ENCODE measurements at places on chromosomes 1 and 21.

GRCh38 chr21:32143241-32143939 is 135.5 kb downstream of the MIS18A start:
- no peak for DNase-seq

DNA sequence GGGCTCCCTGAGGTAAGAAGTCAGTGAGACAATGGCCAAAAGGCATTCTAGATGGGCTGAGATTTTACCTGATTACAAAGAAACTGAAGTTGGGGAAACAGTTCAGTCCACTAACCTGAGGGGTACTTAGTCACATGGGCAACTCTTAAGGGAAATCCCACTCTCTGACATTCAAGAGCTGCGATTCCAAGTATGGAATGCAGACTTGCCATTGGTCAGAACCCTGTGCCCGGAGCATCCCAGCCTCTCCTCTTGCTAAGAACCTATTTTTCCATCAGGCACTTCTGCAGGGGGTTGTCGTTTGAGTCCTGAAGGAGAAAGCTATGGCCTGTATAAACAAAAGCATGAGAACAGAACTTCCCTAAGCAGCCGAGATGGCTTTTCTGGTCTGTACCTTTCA is 434.9 kb upstream of the DAB1 start:
- DNase-seq: no peak

DNA sequence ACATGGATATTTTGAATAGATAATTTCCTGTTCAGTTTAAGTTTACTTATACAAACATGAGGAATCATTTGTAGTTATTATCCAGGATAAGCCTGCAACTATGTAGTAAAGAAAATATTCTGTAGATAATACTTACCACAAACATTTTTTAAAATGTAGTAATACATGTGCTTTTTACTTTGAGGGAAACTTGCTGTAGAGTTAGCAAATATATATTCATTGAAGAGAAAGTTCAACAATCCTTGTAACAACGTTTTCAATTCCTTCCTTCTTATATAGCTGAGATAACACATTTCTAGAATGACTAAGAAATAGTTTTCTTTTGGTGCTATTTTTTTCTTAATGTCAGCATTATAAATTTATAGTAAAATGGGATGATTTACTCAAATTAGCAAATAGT is 664.6 kb upstream of the ADAMTS5 start:
- DNase-seq: no peak

DNA sequence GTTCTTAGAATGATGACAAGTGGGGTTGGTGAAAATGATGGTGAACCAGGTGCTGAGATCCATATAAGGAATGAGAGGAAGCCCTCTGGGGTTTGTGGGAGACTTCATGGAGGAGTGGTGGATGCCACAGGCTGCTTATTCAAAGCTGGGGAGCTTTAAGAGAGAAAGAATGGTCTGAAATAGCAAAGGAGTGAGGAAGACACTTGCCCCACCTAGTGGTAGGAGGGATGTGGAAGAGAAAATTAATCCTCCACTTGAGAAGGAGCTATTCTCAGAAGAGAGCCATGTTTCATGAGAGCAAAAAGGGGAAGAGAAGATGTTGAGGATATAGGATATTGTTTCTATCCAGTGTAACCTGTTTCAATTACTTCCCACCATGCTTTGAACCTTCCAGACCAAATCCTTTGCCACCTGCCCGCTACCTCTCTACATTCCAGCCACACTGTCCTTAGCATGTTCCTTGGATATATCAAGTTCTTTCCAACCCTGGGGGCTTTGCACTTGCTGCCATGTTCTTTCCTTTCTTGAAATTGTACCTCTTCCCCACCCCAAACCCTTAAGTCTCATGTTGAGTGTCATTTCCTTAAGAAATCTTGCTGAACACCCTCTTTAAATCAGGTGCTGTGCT is 19.6 kb upstream of the ZNF648 start:
- DNase-seq: peak; percentile 28

DNA sequence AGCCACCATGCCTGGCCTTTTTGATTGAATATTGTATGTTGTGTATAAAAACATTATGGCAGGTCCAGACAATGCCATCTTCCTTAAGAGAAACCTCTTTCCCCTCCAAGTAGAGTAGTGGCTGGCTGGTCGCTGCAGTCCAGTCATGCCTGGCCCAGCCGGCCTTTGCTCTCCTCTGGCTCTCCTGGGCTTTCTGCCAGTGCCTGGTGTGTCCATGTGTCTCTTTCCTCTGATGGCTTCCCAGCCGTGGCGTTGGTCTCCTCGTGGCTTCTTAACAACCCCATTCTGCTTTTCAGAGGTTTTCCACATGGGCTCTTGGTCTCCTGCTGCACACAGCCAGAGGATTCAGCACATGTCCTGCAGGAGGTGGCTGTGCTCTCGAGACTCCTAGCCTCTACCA is 58.7 kb downstream of the DIP2A start:
- DNase-seq: no peak

DNA sequence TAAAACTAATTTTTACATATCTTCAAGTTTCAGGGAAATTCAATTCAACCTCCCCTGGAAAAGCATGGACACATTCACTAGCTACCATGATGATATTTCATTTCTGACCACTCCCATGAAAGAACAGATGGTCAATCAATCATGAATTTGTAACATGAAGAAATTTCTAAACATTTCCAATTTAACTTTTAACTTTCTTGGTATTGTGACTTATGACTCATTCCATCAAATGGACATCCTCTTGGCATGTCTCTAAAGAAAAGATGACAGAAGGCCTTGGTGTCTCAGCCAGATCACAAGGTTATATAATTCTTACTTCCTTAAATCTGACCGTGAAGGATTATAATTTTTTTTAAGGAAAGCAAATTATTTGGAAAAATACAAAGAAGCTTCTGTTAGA is 10.5 kb upstream of the MCOLN3 start:
- no peak for DNase-seq

- DNase-seq: no peak
These were observed 33.2 kb upstream of the CDC42BPA start for GRCh38 chr1:227351443-227351842.

DNA sequence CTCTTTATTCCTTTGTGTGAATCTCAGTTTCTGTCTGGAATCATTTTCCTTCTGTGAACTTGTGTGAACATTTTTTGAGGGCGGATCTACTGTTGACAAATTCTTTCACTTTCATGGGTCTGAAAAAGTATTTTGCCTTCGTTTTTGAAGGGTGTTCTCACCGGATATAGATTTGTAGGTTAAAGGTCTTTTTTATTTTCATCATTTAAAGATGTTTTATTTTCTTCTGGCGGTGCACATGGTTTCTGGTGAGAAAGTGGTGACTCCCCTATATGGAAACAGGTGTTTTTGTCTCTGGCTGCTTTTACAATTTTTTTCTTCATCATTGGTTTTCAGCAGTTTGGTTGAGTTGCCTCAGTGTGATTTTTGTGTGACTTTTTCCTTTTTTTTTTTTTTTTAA is 94.9 kb downstream of the DYRK1A start:
- no peak for DNase-seq

GRCh38 chr1:238895911-238896310 is 490.5 kb upstream of the CHRM3 start:
- no peak for DNase-seq

DNA sequence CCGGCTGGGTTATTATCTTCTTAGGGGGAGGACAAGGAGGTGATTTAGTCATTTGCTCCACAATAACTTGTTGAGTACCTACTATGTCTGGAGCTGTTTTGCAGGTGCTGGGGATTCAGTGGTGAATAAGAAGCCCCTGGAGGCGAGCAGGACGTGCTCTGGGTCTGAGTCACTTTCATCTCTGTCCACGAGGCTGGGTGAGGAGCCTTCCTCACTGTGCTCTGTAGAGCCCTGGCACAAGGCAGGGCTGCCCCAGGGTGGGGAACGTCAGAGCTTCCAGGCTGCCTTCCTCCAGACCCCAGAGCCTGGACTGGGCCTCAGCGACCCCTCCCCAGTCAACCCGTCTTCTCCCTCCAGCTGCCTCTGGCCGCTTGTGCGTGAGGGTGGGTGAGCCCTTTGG is 2.5 kb upstream of the PADI6 start:
- no peak for DNase-seq

- DNase-seq: no peak
These were observed 6.3 kb downstream of the DNAJB4 start for GRCh38 chr1:78011050-78011449.

- DNase-seq: peak; percentile 46
These were observed 546 bp downstream of the ELOVL1 start for GRCh38 chr1:43367026-43367903.

GRCh38 chr1:151897991-151898431 is 11.3 kb downstream of the THEM4 start:
- DNase-seq: peak; percentile 14

- DNase-seq: no peak
These were observed 345 bp downstream of the FTCD start for GRCh38 chr21:46154955-46155513.

GRCh38 chr1:171852272-171852671 is 11.0 kb downstream of the DNM3 start:
- no peak for DNase-seq

DNA sequence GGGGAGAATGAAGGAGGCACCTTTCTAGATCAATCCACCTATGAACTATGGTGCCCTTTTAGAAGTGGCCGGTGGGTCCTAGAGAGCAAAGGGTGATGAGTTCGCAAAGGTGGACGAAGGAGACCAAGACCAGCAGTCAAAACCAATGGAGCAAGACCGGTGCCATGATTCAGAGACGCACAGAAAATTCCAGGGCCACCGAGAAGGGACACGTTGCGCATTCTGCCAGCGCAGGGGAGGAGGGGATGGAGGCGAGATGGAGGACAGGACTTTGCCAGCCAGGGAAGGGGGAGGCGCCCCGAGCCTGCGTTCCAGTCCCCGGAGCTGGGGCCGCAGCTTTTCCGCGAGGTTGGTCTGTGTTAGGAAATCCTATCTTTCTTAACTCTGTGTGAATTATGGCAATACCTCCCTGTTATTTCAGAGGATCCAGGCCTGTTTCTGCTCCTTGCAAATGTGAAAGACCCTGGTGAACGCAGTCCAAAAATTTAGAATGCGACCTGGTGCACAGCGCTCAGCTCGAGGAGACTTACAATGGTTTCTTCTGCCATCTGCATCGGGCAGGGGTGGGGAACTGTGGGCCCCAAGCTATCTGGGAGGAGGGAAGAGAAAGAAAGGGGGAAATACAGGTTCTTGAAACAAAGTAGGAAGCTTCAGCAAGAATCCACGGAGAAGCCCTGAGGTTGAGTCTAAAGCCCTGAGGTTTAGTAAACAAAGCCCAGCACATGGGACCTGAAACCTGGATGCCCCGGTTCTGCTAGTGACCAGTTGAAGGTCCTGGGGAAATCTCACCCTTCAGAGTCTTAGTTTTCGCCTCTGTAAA is 129.4 kb downstream of the MRPS6 start:
- DNase-seq: no peak

GRCh38 chr1:81833722-81834121 is 33.0 kb downstream of the ADGRL2 start:
- DNase-seq: no peak

DNA sequence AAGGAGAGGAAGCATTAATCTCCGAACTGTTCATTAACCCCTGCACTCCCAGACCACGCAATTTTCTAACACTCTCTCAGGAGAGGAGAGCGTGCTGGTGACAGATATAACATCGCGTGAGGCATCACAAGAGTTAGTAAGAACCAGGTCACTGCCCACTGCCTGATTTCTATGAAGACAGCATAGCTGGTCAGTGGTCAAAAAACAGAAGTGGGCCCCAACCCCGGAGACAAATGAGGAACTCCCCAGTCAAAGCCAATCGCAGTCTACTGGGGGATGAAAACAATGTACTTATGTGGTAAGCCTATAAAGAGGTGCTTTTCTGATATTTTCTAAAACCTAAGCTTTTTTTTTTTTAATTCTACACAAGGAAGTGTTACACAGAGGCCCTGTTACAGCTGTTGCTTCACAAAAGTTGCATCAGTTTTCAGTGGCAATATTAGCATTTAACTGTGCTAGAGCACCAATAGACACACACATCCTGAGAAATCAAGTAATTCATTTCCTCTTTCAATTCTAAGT is 231.8 kb upstream of the IRF2BP2 start:
- DNase-seq: no peak

DNA sequence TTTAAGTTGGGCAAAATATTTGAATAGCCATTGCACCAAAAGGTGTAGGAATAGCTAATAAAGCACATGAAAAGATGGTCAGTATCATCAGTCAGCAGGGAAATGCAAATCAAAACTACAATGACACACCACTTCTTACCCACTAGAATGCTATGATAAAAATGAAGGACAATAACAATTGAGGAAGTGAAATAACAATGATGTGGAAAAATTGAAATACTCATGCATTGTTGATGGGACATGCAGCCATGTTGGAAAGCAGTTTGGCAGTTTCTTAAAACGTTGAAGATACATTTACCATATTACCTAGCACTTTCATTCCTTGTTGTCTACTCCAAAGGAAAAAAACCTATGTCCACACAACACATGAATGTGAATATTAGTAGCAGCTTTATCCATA is 28.4 kb downstream of the HSD3B1 start:
- DNase-seq: no peak

DNA sequence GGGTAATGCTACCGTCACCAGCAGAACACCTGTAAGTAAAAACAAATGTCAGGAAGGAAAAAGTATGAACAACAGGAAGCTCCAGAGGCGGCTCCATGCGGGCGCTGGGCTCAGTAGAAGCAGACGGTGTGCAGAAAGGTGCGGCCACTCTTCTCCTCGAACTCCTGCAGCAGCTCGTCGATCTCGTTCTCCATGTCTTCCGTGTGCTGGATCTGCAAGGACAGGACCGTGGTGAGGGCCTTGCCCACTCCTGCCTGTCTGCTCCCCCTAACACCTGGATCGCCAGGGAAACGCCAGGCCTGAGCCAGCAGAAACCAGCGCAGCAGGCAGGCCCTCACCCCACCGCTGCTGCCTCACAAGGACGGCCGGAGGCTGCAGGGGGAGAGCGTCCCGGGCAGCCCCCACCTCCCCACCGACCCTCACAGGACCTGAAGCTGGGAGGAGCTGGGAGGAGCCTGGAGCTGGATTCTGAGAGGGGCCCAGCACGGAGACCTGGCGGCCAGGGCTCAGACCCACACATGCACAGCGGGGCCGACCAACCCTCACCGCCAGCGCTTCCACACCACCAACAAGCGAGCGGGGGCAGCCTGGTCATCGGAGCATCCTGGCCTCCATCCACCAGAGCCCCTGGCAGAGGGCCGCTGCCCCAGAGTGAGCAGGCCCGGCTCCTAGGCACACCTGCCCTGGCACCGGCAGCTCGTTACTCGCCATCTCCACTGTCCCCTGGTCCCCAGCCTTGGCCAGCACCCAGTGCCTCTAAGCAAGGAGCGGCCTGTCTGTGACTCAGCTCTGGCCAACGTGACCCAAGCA is 1.7 kb upstream of the TMEM240 start:
- DNase-seq: no peak

GRCh38 chr1:203273869-203274602 is 31.3 kb upstream of the BTG2 start:
- no peak for DNase-seq

DNA sequence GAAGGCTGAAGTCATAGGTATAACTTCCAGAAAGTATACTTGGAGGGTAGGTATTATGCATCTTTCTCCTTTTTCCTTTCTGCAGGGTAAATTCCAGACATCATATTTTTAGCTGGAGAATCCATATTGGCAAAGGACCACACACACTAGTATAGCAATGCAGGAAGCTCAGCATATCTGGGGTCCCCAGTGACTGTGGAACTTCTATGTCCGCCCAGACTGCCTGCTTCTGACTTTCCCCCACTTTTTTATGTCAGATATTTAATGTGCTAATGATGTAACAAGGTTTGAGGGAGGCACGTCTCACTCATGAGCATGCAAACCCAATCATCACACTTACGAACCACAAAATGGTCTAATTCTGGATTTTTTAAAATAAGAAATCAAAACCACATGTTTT is 90.4 kb downstream of the BACH1 start:
- DNase-seq: no peak

All from stimulated activated CD4-positive, alpha-beta T cell treated with anti-CD3 and anti-CD28 coated beads, Interleukin-4, amount 100 ng/mL, for 24 hours (primary cell).